ENCODE measurements at places on chromosomes 7 and 10.

GRCh38 chr10:89750441-89750840 is 49.1 kb downstream of the KIF20B start:
- no peak for DNase-seq

DNA sequence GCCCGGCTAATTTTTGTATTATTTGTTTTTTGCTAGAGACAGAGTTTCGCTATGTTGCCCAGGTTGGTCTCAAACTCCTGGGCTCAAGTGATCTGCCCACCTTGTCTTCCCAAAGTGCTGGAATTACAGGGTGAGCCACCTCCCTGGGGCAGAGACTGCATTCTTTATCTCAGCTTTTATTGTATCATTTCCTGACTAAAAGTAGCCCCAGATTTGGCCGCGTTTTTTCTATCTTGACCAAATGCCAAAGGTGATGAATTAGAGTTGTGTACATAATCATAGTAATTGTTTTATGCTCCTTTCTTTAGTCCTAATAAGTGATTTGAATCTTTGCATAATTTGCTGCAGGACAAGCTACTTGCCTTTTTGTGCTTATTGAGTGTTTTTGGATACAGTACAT is 3.1 kb upstream of the SMNDC1 start:
- no peak for DNase-seq

DNA sequence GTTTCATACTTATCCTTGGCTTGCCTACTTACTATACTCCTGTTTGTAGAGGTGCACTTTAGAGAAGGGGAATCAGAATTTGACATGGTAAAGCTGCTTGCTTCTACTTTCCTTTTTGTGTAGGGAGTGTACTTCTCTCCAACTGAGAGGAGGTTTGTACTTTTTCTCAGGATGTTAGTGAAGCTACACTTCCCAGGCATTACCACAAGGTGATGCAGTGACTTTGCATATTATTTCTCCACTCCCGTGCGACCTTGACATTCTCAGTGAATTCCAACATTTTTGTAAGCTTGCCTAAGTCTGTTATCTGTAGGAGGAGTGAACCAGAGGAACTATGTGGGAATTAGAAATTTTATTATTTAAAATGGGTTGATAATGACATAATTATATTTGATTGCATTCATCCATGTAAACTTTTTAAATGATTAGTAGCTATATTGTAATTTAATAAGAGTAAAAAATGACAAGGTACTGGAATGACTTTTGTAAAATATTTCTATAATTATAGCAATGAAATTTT is 5.2 kb downstream of the TAX1BP1 start:
- peak; percentile 40 for DNase-seq

DNA sequence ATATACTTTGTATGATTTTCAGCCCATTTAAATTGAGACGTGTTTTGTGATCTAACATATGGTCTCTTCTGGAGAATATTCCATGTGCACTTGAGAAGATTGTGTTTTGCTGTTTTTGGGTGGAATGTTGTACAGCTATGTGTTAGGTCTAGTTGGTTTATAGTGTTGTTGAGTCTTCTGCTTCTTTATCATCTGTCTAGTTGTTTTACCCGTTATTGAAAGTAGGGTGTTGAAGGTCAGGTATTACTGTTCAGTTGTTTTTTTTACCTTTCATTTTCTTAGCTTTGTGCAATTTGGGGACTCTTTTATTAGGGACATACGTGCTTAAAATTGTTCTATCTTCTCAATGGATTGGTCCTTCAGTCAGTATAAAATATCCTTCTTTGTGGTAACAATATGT is 18.5 kb downstream of the SEPTIN7 start:
- no peak for DNase-seq

DNA sequence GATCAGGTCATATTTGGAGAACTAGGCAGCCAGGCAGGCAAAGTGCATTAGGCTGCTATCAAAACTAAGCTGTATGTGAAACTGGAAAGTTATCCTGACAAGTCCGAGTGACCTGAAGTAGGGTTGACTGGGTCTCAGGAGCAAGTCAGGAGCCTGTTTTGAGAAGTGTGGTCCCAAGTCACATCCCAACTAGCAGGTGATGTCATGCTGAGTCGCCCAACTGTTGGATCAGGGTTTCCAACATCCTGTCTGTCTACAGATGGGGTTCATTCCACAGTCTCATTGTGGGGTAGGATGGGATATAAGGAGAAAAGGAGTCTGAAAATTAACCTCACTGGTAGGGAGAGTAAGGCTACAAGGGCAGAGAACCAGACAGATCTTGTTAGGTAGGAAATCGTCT is 27.0 kb downstream of the SLC26A4 start:
- no peak for DNase-seq
